ELR (cell line): ENCODE measurements at places on chromosomes 3 and 15.

DNA sequence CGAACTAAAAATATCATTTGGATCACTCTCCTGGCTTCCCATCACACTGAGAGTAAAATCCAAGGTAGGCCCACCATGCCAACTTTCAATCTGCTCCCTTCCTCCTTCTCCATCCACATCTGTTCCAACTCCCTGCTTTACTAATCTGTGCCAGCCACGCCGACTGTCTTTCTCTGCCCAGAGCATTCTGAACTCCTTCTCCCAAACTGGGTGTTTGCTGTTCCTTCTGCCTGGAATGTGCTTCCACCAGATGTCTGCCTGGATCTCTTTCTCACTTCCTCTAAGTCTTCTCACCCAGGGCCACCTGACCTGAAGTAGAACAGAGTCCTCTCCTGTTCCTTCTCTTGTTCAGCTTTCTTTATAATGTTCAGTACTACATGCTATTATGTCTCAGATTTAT lies 5.6 kb upstream of the ARL8B start:
- no peak for DNase-seq

DNA sequence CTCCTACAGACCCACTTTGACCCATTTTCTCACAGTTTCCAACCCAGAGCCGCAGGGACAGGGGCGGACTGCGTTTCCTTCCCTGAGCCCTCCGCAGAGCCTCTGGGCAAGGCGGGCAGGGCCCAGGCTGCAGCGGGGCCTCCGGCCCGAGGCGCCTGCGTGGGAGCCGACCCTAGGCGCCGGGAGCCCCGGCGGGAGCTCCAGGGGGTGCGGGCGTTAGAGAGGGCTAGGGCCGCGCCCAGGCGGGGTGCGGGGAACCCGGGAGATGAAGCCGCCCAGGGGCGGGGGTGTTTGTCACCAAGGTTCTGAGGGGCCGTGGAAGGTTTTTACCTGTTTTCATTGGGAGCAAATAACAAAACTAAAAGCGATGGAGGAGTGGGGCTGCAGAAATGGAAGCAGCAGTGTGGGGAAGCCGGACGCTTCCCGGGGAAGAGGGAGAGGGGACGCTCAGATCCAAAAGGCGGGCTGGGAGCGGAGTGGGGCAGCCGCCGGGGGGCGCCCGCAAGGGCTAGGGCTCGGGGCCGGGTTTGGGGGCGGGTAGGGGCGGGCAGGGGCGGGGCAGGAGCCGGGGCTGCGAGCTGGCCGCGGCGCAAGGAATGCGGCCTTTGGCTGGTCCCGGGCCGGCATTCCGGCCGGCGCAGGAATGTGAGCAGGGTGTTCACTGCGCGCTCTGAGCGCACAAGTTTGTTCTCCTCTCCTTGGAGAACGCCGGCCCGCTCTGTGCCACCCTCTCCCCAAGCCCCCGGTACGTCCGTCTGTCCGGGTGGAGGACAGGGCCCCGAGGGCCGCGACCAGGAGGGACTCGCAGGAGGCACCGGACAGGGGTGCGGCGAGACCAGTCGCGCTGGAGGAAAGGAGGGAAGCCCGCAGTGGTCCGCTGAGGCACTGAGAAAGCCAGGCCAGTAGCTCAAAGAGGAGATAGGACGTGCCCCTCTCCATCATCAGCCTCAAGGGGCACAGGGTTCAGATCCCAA lies 61.1 kb downstream of the AMOTL2 start:
- DNase-seq: peak; percentile 85

GRCh38 chr3:41143421-41144031 lies 55.8 kb upstream of the CTNNB1 start:
- DNase-seq: no peak

GRCh38 chr15:79028411-79028964 lies 62.1 kb downstream of the RASGRF1 start:
- peak; percentile 58 for DNase-seq

DNA sequence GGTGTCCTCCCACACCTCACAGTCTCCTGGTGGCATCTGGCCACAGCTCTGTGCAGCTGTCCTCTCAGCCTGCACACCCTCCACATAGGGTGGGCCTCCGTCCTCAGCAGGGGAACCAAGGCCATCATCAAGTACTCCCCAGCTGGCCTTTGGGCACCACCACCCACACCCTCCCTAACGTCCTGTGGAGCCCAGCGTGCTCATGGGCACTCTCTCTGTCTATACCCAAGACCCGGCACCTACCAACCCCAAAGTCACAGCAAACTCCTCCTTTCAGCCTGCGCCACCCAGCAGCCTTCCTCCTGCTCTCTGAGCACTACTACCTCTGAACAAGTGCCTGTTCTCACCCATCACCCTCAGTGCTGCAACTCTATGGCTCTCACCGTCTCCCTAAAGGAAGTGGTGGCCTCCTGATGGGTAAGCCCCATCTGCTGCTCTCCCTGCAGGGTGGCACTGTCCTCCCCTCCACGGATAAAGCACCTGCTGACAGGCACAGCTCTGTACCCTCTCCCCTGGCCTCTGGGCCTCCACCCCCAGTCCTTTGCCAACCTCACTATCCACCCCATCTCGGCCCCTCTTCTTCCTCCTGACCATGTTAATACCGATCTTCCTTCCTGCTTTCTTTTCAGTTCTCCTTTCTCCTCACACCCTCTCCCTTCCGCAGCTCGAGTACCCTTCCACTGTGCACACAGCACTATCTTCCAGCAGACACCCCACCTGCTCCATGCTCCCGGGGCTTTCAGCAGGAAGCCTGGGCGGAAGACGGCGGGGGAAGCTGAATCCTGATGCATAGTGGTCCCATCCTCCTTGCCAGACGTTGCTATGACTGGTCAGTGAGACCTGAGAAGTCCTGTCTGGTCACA lies 31.5 kb downstream of the SLC41A3 start:
- no peak for DNase-seq

- DNase-seq: no peak
Measured at GRCh38 chr3:184011230-184011876, 6.3 kb downstream of the ABCC5 start.

GRCh38 chr15:83914906-83915305 lies 261.0 kb downstream of the ADAMTSL3 start:
- no peak for DNase-seq

GRCh38 chr3:111035902-111036301 lies 35.7 kb upstream of the NECTIN3 start:
- DNase-seq: no peak

GRCh38 chr3:145088917-145089316 lies 1072.1 kb downstream of the PLOD2 start:
- DNase-seq: no peak

DNA sequence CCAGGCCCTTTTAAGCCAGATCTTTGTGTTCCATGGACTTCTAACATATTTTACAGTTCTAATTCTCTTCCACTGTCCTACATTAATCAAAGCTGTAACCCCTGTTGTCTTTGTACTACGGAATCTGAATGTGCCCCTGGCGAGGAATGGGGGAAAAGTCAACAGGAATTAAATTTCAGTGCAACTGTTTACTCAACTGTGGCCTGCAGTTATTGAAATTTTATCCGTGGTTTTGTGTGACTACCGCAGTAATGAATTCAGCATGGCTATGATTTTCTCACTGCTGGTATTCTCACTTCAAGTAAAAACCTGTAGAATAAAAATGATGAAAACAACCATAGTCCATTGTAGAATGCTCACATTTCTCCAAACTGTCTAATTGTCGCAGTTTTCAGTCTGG lies 388.0 kb downstream of the FOXP1 start:
- peak; percentile 65 for DNase-seq

GRCh38 chr15:34725556-34725955 lies 29.2 kb downstream of the GJD2 start:
- no peak for DNase-seq

DNA sequence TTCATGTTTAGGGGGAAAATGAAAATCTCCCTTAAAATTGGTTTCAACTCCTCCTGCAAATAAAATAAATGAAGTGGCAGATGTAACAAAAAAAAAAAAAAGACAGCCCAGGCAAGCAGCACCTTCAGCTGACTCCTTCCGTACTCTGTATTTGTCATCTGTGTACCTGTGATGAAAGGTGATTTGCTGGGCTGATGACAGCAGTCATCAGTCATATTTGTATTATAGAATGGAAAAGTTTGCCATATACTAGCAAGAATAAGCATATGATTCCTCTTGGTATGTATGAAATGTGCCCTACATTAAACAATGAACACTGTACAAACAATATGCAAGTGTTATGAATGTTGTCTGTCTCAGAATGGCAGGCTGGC lies 44.1 kb upstream of the WWTR1 start:
- DNase-seq: no peak

DNA sequence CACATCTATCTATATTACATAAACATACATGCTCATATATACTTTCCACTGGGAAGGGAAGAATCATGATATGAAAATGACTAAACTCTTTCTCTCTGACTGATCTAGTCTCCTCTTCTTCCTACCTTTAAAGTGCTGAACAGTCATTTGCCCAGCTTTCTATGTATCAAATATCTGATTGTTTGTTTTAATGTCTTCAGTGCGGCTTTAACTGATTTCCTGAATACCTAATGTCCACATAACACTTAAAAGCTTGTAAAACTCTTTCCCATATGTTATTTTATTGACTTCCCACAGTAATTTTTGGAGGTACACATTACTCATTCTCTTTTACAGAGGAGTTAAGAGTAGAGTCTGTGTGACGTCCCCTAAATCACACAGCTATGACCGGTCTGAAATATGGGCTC lies 28.2 kb downstream of the CPOX start:
- DNase-seq: peak; percentile 61

DNA sequence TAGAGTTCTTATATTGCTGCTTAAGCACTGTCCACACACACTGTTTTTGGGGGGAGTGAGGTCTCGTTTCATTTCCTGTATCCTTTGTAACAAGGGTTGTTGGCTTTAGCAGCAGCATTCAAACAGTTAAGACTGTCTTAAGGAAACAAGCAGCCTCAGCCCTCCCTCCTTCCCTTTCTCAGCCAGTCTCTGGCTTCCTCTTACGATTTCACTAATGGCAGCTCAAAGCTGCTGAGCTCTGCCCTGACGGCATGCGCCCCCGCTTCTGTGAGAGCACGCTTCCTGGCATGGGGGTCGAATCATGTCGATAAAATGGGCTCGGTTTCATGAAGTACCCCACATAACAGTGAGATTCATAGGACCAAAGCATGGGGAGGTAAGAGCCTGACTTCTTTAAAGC lies 105.0 kb downstream of the KLHL25 start:
- no peak for DNase-seq

- peak; percentile 74 for DNase-seq
Measured at GRCh38 chr15:71683411-71684274, 126.7 kb upstream of the NR2E3 start.

DNA sequence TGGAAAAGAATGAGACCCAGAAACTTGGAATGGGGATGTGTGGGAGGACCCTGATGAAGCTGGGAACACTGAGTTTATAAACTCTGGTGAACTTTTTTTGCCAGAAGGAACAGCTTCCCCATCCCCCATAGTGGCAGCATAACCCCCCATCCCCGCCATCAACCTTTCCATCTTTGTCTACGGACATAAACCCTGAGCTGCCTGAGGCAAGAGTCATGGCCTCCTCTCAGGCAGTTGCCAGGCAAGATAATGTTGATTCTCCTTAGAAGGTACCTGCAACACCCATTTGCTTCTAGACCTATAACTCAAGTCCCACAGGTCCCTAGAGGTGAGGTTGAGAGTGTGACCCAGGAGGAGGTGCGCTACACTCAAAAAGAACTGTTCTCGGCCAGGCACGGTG lies 11.5 kb downstream of the MAP4 start:
- no peak for DNase-seq

DNA sequence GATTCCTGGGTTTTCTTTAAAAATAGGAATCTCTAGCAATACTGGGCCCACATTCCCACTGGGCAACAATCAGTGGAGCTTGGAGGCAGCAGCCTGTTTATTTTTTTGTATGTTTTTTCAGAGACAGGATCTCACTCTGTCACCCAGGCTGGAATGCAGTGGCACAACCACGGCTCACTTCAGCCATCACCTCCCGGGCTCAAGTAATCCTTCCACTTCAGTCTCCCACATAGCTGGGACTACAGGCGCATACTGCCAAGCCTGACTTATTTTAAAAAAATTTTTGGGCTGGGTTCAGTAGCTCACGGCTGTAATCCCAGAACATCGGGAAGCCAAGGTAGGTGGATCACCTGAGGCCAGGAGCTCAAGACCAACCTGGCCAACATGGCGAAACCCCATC lies 29.1 kb upstream of the GNB5 start:
- no peak for DNase-seq

GRCh38 chr15:85694091-85694490 lies 100.6 kb downstream of the KLHL25 start:
- DNase-seq: no peak

- no peak for DNase-seq
Measured at GRCh38 chr3:17765819-17766472, 23.5 kb upstream of the TBC1D5 start.

DNA sequence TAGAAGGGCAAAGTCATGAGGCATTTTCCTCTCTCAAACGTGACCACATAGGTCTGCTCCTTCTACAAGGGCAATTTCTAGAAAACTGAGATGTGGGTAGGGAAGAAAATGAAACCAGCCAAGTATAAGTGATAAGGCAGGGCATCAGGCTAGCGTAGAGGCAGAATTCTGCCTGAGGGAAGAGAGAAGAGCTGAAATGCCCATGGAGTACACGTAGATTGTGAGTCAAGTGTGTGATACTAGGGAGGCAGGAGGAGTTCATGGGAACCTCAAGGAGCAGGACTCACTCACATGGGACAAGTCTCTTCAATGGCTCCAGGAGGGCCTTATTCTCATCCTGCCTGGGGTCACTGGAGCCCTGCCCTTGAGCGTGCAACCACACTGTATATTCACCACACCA lies 34.9 kb upstream of the PPP4R2 start:
- no peak for DNase-seq

GRCh38 chr3:130256821-130257340 lies 88.6 kb upstream of the COL6A5 start:
- no peak for DNase-seq

GRCh38 chr3:115022199-115022598 lies 124.9 kb downstream of the ZBTB20 start:
- no peak for DNase-seq
